ENCODE measurements at places on chromosomes 13 and 19. TPM values are rescaled to one million over a fixed set of nuclear protein-coding genes. Genes with fewer than 3 reads are reported as not detected.

The FOSB gene
- 34.9 TPM for total RNA-seq

The ZNF723 gene
- total RNA-seq: 0.29 TPM

The RNF17 gene
- total RNA-seq: 0.37 TPM

The SHANK1 gene
- 0.77 TPM for total RNA-seq

The NALCN gene
- total RNA-seq: 1.5 TPM
